ENCODE measurements at places on chromosomes 12 and 14. TPM values are rescaled to one million over a fixed set of nuclear protein-coding genes. Genes with fewer than 3 reads are reported as not detected.

CMKLR1 gene
- 10.9 TPM for total RNA-seq

NKX2-8 gene
- not detected for total RNA-seq

DCN gene
- 1,612 TPM for total RNA-seq

NFYB gene
- 91.3 TPM for total RNA-seq

CCDC38 gene
- total RNA-seq = not detected
